ENCODE measurements at places on chromosomes 4 and X.
A peak's percentile ranks its signal among the peaks of the same experiment; 100 is the strongest.

GRCh38 chr4:76886848-76887441, 11.0 kb downstream of the SOWAHB start:
- DNase-seq, result no peak

- no peak for DNase-seq
These were observed 57.8 kb upstream of the STX18 start for GRCh38 chr4:4599481-4600275.

- peak; percentile 2 for DNase-seq
These were observed at the start of gene GUCY1A1 for GRCh38 chr4:155666344-155667221. Gene GUCY1A1, plus strand, starts transcription at chr4:155666848. Its CDS starts 30,020 bp downstream, at chr4:155696868.

DNA sequence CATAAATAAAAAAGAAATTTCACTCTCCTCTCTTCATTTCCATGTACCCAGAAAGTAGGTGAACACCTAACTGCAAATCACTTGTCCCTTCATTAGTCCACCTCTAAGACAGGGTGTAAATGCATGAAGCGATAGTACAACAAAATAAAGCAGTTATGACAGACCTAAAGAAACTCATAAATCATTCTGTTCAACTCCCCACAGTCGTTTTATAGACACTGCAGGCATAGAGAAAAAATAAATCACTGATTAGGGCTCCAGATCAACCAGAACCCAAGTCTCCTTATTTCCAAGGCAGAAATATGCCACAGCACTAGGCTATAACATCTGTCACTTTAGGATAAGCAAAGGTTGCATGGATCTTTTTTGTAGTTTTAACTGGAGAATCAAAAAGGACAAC, 3.0 kb downstream of the RASGEF1B start:
- no peak for DNase-seq

DNA sequence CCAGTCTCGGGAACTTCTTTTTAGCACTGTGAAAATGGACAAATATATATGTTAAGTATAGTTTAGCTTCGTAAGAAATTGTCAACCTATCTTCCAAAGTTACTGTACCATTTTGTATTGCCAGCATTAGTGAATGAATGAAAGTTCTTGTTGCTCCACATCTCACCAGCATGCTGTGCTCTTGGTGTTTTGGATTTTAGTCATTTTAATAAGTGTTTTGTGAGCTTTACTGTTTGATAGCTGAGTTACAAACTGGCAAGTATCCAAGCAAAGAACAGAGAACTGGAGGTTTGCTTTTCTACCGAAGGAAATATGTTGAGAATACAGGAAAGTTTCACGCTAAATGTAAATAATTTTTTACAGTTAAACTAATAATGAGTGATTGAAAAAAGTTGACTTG, 33.0 kb downstream of the SNCA start:
- DNase-seq, result no peak

GRCh38 chrX:151896734-151897474, 15.8 kb upstream of the MAGEA4 start:
- peak; percentile 75 for DNase-seq

DNA sequence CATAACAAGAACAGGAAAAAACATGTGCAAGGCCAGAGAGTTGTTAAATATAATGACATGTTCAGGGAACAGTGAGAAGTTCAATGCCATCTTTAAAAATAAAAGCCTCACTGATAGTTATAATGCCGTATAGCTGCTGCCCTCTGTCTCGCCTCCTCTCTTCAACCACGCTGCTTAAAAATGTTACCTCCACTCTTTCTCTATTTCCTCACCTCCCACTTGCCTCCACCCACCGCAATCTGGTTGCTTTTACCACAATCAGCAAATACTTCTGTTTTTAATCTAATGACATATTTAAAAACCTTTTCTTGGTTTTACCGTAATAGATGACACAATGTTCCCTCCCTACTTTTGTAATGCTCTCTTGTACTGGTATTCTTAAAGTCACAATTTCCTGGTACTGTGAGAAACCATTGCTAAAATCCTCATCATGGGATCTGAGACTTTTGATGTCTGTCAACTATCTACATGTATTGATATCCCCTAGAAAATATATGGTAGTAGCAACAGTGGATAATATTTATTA, 66.0 kb downstream of the GABRA2 start:
- DNase-seq, result no peak

DNA sequence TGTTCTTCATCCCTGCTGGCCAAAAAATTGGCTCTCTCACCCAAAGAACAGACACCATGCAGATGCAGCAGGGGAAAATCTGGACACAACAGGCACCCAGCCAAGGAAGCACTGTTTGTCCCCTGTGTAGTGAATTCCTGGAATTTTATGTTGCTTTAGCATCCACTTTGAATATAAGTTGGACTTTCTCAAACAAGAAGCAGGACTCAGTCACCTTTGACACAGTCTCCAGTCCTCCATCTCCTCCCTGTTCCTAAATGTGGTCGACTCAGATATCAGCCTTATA, 11.8 kb downstream of the ZNF182 start:
- DNase-seq, result peak; percentile 16

- no peak for DNase-seq
These were observed 12.6 kb upstream of the HSFX2 start for GRCh38 chrX:149607699-149608098.

DNA sequence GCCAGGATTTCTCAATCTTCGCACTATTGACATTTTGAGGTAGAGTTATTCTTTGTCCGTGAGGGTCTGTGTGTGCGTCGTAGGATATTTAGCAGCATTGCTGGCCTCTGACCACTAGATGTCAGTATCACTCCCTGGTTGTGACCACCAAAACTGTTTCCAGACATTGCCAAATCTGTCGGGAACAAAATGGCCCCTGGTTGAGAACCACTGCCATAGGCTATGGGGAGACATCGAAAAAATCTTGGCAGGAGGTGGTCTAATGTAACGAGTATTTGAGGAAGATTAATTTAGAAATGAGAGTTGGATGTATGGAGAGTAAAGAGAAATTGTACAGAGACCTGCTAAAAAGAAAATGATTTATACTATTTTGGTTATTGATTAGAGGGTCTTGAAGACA, 108.4 kb downstream of the DOCK11 start:
- peak; percentile 54 for DNase-seq

Data from EH (cell line).